ENCODE measurements at places on chromosomes 4 and X.

GRCh38 chr4:87077914-87078585 lies 142.4 kb downstream of the KLHL8 start:
- no peak for DNase-seq

- no peak for DNase-seq
Observed at GRCh38 chr4:168743601-168744000, 246.7 kb downstream of the PALLD start.

- no peak for DNase-seq
Observed at GRCh38 chrX:129733335-129733734, 5.4 kb upstream of the XPNPEP2 start.

GRCh38 chr4:101835121-101835904 lies 44.8 kb downstream of the BANK1 start:
- DNase-seq, result no peak

DNA sequence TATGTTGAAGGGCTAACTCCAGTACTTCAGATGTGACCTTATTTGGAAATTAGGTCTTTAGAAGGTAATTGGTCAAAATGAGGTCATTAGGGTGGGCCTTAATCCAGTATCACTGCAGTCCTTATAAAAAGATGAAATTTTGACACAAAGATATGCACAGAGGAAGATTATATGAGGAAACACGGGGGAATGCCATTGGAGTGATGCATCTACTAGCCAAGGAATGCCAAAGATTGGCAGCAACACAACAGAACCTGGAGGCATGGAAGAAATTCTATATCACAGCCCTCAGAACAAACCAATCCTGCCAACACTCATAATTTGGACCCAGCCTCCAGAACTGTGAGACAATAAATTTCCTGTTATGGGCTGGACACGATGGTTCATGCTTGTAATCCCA lies 17.6 kb downstream of the TRIM61 start:
- no peak for DNase-seq

DNA sequence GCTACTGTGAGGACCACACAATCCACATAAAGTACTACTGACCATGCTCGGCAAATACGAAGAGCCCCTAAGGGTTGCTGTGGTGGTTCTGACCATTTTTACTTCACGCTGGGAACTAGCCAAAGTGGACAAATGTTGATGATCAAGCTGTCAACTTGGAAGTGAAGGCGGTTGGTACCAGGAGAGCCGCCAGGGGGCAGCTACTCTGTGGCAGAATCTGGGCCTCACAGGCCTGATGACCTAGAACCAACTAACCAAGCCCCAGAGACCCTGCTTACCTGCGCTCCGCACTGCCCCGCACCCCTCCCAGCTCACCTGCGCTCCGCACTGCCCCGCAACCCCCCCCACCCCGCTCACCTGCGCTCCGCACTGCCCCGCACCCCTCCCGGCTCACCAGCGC lies 5.6 kb downstream of the GAK start:
- no peak for DNase-seq

GRCh38 chr4:76984127-76984526 lies 34.6 kb downstream of the SEPTIN11 start:
- DNase-seq, result no peak

- DNase-seq, result no peak
Observed at GRCh38 chrX:150546711-150547153, 21.7 kb upstream of the MTM1 start.

GRCh38 chrX:29435396-29435795 lies 780.0 kb upstream of the MAGEB2 start:
- no peak for DNase-seq

DNA sequence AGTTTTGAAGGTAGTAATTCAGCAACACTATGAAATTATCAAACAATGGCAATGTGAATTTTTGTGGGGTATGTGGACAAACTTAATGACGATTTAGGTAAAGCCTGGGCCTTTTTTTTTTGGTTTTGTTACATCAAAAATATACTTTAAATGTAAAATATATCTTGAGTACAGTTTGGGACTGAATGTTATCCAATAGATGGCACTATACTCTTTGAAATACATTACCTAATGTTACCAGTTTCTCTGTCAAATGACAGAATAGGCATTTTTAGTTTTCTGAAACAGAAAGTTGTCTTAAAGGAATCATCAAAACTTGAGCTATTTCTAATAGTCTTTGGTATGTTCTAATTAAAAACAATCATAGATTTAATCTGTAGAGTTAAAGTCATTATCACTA lies 1651.9 kb downstream of the C4orf33 start:
- DNase-seq, result no peak

GRCh38 chrX:46040001-46040400 lies 505.2 kb downstream of the ZNF674 start:
- DNase-seq, result no peak

DNA sequence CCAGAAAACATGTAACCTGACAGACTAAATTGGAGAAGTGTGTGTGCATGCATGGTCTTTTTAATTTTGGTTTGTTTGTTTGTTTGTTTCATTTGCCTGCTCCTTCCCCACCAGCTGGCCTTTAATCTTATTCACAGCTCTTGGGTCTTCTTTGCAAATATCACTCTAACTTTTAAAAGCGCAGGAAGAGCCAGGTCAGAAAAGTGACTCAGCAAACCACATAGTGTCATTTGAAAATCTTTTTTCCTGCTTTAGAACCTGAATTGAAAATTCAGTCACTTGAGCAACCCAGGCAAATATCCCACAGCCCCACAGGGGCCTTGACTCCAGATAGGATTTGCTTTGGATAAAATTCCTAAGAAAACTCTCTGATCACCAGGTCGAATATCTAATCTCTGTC lies 4.6 kb downstream of the TMEM255A start:
- no peak for DNase-seq

DNA sequence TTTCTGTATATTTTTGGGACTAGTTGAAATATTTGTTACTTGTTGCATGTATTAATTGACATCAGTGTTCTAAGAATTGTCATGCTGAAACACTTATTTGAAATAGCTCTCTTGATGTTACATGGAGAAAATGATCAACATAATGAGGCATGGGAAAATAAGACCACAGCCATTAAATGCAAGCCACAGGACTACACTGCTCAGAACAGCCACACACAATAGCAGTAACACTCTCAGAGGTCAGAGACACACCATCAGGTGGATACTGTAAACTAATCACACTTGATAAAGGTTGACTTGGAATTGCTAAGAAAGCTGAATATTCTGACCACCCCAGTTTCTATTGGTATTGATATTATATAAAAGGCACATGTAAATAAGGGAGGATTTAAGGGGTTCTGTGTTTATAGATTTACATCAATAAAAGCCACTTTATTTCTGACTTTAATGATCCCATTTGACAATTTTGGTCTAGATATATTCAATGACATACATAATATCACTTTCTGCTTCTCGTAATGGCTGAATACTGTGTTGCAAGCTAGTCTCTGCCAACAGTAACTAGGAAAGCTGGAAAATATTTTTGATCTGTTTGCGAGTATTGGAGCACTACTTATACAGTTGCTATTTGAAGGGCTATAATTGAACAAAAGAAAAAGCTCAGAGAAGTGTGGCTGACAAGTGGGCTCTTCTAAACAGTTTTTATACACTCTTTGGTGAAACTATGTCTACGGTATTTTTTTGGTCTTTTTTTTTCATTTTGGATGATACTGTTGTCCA lies 876.5 kb upstream of the INTU start:
- no peak for DNase-seq

- DNase-seq, result no peak
Observed at GRCh38 chrX:67545893-67546495, 2.2 kb downstream of the AR start.

GRCh38 chrX:30883138-30883537 lies 5.9 kb downstream of the TAB3 start:
- no peak for DNase-seq

GRCh38 chr4:153488006-153488891 lies 22.1 kb downstream of the TMEM131L start:
- DNase-seq, result no peak

GRCh38 chr4:72842323-72842722 lies 227.2 kb downstream of the COX18 start:
- DNase-seq, result no peak

GRCh38 chr4:878796-879728 lies 53.1 kb downstream of the GAK start:
- DNase-seq, result no peak

DNA sequence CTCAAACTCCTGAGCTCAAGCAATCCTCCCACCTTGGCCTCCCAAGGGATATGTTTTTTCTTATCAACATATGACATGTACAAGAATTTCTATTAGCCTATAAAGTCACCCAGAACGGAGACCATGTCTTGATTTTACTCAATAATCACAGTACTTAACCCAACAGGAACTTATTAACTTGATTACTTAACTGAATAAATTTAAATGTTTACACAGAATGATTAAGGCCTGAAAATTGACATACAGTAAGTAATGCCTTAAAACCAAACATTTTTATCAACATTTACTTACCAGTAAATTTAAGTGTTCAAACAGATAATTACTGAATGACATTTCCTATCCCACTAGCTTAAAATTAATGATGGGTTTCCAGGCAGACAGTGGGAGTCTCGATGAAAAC lies 25.4 kb downstream of the EIF4E start:
- DNase-seq, result no peak

DNA sequence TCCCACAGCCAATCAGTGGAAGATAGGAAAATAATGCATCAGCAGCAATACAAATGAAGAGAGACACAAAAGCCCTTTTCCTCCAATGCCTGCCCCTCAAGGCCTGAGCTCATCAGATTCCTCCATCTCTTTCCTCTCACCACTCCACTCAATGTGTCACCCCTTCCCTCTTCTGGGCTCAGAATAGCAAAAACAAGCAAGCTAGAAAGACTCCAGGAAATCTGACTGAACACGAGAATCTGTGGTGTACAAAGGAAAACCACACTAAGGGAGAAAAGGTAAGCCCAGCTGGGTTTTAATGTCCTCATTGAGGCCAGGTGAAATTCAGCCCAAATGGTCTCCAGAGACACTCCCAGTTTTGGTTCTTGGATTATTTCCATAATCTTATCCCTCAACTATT lies 46.3 kb downstream of the ARHGEF9 start:
- DNase-seq, result no peak

- no peak for DNase-seq
Observed at GRCh38 chrX:123298026-123298425, 113.9 kb downstream of the GRIA3 start.

DNA sequence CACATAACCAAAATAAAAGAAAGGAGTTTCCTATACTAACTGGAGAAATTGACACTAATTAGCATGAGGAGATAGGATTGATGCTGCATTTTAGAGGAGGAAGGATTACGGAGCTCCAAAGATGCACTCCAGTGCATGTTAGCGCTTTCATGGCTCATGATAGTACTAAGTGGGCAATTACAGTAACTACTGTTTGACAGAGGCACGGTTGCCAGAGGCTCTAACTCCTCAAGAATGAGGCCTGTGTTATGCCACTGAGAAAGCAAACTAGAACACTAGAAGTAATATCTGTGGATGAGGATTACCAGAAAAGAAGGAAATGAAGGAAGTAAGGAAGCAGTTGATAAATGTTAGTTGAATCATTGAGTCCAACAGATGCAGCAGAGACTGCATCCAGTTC lies 19.6 kb upstream of the PDGFC start:
- DNase-seq, result no peak

DNA sequence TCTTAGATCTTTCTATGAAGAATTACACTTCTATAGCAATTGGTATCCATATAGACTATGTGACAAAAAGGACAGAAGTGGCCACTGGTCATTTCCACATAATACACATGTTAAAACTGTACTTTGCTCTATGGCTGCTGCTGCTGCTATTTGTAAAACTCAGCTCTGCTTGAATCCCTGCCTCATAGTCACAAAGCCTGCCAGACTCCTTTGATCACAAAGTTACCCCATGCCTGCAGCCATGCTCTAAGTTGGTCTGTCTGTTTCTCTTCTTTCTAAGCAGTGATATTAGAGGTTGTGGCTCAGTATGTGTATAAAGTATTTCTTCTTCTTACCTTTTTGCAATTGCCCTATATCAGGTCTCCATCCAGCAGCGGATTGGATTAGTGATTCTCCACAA lies 210.9 kb downstream of the GRID2 start:
- DNase-seq, result no peak

- no peak for DNase-seq
Observed at GRCh38 chrX:30521440-30522182, 56.0 kb downstream of the TASL start.

- no peak for DNase-seq
Observed at GRCh38 chr4:23235628-23236390, 543.1 kb downstream of the GBA3 start.

DNA sequence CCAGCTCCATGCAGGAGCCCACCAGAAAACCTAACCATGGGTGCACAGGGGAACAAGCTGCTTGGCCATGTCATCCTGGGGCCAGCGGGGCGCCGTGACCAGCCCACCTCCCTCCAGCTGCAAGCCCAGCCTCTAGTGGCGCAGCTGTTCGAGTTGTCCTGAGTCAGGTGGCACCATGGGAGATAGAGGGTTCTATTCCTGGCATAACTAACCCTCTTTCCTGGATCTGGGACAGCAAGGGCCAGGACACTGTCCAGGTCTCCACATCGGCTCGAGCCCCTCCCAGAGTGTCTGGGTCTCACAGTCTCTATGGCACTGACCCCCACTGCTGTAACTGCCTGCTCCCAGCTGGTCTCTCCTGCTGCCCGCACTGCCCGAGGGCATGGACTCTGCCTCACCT lies 16.7 kb downstream of the ABLIM2 start:
- DNase-seq, result no peak

DNA sequence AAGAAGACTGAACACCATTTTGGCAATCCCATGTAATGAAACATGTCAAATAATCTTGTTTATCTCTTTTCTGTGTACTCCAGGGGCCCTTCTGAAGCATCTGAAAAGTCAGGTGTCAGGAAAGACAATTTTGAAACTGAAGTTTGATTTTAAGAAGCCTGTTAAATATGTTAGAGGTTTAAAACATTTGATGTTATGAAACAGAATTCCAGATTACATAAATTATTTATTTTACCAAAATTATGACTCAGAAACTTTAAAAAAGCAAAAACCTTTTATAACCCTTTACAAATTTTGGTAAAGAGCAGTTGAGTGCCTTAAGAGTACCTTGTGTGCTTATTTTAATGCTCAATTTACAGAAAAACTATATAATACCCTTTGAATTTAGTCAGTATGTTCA lies 130.8 kb downstream of the PAPSS1 start:
- DNase-seq, result no peak

DNA sequence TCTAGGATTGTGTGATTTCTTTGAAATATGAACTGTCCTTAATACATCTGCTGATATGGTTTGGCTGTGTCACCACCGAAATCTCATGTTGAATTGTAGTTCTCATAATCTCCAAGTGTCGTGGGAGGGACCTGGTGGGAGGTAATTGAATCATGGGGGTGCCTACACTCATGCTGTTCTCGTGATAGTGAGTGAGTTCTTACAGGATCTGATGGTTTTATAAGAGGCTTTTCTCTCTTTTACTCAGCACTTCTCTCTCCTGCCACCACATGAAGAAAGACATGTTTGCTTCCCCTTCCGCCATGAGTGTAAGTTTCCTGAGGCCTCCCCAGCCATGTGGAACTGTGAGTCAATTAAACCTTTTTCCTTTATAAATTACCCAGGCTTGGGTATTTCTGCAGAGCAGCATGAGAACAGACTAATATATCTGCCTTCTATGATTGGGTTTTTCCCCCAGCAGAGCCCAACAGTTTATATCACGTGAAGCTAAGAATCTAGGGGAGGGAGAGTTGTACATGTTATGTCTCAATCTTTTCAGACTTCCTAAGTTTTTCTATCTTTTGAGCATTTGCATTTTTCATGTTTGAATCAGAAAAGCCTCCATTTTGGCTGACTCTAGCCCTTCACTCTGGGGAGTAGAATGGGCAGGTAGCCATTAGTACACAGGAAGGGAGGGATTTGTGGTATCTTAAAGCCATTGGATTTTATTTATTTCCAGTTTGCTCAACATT lies 58.9 kb downstream of the PLAC1 start:
- DNase-seq, result no peak
